ENCODE measurements at places on chromosomes 11 and 22. TPM values are rescaled to one million over a fixed set of nuclear protein-coding genes. Genes with fewer than 3 reads are reported as not detected.

DNA sequence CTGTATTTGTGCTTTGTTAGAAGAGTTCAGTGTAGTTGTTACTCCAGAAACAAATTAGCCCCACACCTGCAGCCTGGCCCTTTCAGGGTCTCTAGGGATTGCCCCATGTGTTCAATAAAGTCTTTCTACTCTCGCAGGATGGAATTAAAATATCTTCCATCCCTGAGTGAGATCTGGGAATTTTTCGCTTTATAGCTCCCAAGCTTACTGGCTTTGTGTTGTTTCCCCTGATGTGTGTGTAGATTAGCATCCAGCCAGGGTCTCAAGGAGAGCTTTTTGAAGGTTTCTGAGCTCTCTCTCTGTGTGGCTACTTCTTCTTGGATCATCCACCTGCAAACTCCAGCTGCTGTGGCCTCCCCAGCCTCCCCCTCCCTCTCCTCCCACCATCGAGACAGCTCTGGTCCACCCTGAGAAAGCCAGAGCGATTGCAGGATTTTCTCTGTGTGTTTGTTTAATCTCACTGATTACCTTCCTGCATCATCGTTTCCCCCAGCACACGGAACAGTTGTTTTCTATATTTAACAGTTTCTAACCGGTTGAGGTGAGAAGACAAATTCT, 553.5 kb downstream of the TBC1D22A start:
- no peak overlapping the region for H3K4me3 ChIP-seq
- no peaks in the 10 kb centered on the region for H3K4me1 ChIP-seq
- no peaks in the 10 kb centered on the region for H3K27me3 ChIP-seq
- no peaks in the 10 kb centered on the region for H3K36me3 ChIP-seq
- DNase-seq = no peak

GRCh38 chr11:129950101-129951091, 52.2 kb downstream of the PRDM10 start:
- peaks cover 9% of the 10 kb centered on the region for H3K36me3 ChIP-seq
- no peak overlapping the region for H3K4me3 ChIP-seq
- no peaks in the 10 kb centered on the region for H3K27me3 ChIP-seq
- H3K4me1 ChIP-seq = peaks cover 10% of the 10 kb centered on the region
- DNase-seq = no peak
- peak overlapping the region; percentile 77 for H3K27ac ChIP-seq

OR5I1 gene
- not detected for polyA plus RNA-seq

RASL10A gene
- 6.1 TPM for polyA plus RNA-seq

- H3K4me1 ChIP-seq = no peaks in the 10 kb centered on the region
- peaks cover 14% of the 10 kb centered on the region for H3K27me3 ChIP-seq
- no peak overlapping the region for H3K4me3 ChIP-seq
Observed at GRCh38 chr11:71223081-71223405, 29.3 kb downstream of the SHANK2 start.

- no peak overlapping the region for H3K4me3 ChIP-seq
- no peak for DNase-seq
- H3K27me3 ChIP-seq = no peaks in the 10 kb centered on the region
- no peaks in the 10 kb centered on the region for H3K4me1 ChIP-seq
- no peak overlapping the region for H3K27ac ChIP-seq
- no peaks in the 10 kb centered on the region for H3K36me3 ChIP-seq
Observed at GRCh38 chr11:19874266-19874665, 161.6 kb downstream of the NAV2 start.

DNA sequence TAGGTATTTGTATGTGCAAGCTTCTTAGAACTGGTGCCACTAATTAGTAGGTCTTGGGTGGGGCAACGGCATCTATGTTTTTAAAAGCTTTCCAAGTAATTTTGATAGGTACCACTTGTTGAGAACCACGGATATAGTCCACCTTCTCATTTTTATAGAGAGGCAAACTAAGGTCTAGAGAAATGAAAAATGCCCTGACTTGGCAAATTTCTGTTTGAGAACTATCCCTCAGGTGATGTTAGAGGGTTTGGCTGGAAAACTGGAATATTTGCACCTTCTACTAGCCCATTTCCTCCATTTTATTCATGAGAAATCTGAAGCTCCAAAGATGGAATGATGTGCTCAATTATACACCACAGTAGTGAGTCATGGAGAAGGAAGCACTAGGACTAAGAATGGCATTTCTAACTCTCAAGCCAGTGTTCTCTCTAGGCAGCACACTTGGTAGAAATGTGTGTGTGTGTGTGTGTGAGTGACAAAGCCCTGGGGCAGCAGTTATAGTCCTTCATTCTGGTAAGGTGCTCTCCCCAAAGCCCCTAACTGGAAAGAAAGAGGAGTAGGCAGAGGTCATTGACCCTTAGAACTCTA, 1.8 kb upstream of the TMEM86A start:
- H3K36me3 ChIP-seq = no peaks in the 10 kb centered on the region
- H3K4me3 ChIP-seq = no peak overlapping the region
- no peak for DNase-seq

DNA sequence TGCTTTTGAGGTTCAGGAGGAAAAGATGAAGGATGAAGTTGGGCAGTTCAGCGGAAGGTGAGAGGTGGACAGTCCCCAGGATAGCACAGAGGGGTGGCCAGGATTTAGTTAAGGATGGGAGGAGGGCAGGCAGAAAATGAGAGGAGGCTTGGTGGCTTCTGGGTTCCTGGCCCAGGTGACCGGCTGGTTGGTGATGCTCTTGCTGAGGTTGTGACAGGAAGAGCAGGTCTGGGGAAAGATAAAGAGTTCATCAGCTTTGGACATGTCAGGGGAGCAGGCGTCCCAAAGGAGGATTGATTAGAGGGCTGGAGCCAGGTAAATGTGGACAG, 27.6 kb upstream of the P2RY2 start:
- H3K4me1 ChIP-seq = peaks cover 38% of the 10 kb centered on the region
- no peak overlapping the region for H3K4me3 ChIP-seq
- DNase-seq = no peak
- H3K36me3 ChIP-seq = no peaks in the 10 kb centered on the region
- no peaks in the 10 kb centered on the region for H3K27me3 ChIP-seq

BBOX1 gene
- polyA plus RNA-seq = not detected

TNKS1BP1 gene
- polyA plus RNA-seq = 51.6 TPM

DNA sequence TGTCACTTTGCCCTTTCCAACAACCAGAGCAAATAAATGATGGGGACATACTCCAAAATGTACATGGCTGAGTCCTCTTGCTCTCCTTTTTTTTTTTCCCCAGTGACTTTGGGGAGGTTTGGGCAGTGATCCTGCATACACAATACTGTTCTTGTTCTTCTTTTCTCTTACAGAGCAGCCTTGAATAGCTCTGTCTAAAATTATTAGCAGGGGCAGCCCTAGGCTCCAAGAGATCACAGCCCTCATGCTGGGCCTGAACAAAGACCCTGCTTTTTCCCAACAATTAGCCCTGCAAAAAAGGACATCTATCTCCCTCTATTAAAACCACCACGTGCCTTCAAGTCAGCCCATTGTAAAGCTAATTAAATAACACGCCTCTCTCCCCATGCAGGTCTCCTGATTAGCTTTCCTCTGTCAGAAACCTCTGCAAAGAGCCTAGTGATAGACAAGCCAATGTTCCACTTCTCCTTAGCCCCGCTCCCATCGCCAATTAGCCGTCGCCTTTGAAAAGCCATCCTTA, 54.7 kb downstream of the ETS1 start:
- H3K27ac ChIP-seq = no peak overlapping the region
- H3K4me3 ChIP-seq = no peak overlapping the region
- H3K36me3 ChIP-seq = no peaks in the 10 kb centered on the region
- DNase-seq = no peak

DNA sequence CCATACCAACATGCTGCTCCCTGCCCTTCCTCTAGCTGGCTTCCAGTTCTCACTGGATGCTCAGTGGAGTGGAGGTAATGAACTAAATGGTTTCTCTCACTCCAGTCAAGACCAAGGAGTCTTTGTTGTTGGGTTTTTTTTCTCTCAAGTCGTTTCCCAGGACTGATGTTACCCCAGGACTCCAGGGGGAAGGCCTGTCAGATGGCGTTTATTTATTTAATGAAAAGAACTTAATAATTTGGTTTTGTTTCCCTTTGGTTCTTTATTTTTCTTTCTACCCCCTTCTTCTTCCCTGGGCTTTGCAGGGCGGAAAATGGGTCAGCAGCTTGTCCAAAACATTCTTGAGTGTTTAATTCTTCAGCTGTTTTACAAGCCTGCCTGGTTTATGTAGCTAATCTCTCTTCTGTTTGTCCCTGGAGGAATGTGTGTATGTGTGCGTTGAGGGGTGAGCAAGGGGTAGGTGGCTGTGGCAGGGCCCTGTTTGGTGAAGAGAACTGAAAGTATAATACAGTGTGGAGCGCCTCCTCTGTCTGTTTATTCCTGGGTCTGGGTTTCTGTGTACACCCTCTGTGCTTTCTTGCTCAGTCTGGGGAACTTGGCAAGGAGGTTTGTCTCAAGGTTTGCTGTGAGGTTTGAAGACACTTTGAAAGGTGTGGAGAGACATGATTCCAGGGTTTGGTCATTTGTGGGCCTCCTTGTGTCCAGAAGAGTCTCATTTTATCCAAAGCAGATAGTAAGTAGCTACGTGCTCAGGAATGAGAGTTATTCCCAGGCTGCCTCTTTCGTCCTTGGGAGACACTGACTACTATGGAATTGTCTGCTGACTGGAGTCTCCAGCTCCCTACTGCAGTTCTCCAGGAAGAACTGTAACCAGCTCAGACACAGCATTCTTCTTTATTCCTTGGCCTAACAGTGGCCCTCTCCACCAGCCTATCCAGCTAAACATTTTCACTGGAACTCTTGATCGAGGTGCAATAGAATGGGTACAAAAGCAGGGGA, 175.5 kb downstream of the ADAMTS15 start:
- no peaks in the 10 kb centered on the region for H3K36me3 ChIP-seq
- H3K4me1 ChIP-seq = no peaks in the 10 kb centered on the region
- no peak overlapping the region for H3K27ac ChIP-seq
- no peaks in the 10 kb centered on the region for H3K27me3 ChIP-seq

- H3K27ac ChIP-seq = no peak overlapping the region
- peaks cover 11% of the 10 kb centered on the region for H3K27me3 ChIP-seq
- H3K36me3 ChIP-seq = no peaks in the 10 kb centered on the region
- H3K4me3 ChIP-seq = no peak overlapping the region
- DNase-seq = no peak
Observed at GRCh38 chr11:120104041-120104565, 33.8 kb downstream of the TRIM29 start.

KRTAP5-9 gene
- 0.29 TPM for polyA plus RNA-seq

TYR gene
- polyA plus RNA-seq = not detected

TMEM80 gene
- 30.8 TPM for polyA plus RNA-seq

FGF19 gene
- not detected for polyA plus RNA-seq

CHRM1 gene
- not detected for polyA plus RNA-seq

DNA sequence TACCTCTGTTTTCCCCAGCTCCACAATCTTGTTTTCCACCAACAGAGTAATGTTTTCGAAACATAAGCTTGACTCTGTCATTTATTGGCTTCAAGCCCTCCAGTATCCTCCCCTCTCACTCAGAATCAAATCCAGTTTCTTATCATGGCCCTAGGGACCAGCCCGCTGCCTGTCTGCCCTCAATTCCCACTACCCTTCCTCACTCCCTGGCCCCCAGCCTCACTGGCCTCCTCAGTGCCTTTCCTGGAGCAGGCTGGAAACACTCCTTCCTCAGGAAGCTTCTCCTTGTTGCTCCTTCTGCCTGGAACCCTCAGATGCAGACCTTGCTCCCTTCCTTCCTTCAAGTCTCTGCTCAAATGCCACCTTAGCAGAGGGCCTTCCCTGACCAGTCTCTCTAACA, 3.9 kb downstream of the POLD4 start:
- peaks cover 95% of the 10 kb centered on the region for H3K4me1 ChIP-seq
- H3K27ac ChIP-seq = peak overlapping the region; percentile 9
- H3K36me3 ChIP-seq = peaks cover 11% of the 10 kb centered on the region
- no peak overlapping the region for H3K4me3 ChIP-seq

DNA sequence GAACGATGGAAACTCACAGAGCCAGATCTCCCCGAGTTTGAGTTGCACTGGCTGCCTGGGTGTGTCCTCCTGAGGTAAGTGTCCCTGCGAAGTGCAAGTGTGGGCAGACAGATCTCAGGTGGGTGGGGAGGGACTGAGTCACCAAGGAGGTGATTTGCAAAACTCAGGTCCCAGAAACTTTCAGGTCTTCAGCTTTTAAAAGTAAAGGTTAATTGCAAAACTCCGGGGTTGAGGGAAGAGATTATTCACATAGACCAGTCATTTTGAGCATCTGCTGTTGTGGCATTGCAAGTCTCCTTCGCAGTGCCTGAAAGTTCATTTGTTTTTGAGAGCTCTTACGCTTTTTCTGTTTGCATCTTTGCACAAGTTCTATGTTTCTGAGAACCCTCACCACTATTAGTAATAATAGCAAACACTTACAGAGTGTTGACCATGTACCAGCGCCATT, 7.1 kb downstream of the CD44 start:
- H3K4me1 ChIP-seq = peaks cover 90% of the 10 kb centered on the region
- no peak for DNase-seq

DNA sequence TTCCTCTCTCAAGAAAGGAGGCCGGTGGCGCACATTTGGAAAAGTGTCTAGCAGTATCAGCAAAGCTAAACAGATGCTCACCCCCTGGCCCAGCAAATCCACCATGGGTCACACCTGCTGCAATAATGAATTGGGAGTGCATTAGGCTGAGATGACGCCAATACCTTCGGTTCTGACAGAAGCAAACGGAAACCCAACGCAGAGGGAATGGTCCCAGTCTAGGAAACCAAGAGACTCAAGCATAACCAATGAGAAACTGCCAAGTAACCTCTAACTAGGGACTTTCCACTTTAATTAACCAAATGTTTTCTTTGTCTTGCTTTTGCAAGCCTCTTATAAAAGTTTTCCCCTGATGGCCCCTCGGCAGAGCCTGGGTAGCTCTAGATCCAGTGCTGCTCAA, 64.2 kb upstream of the SLC22A12 start:
- H3K4me1 ChIP-seq = no peaks in the 10 kb centered on the region
- H3K36me3 ChIP-seq = no peaks in the 10 kb centered on the region
- DNase-seq = no peak
- H3K27ac ChIP-seq = no peak overlapping the region
- H3K27me3 ChIP-seq = peaks cover 29% of the 10 kb centered on the region

- H3K36me3 ChIP-seq = no peaks in the 10 kb centered on the region
- H3K4me3 ChIP-seq = no peak overlapping the region
- no peak overlapping the region for H3K27ac ChIP-seq
- no peak for DNase-seq
- no peaks in the 10 kb centered on the region for H3K4me1 ChIP-seq
Observed at GRCh38 chr11:132809070-132809469, 723.2 kb downstream of the OPCML start.
